T-cell (primary cell): ENCODE measurements at places on chromosomes 1 and 21.

- DNase-seq: no peak
Observed at GRCh38 chr1:19062258-19063029, 106.0 kb upstream of the IFFO2 start.

GRCh38 chr1:84122780-84123382 is 21.2 kb upstream of the PRKACB start:
- DNase-seq: peak; percentile 45

DNA sequence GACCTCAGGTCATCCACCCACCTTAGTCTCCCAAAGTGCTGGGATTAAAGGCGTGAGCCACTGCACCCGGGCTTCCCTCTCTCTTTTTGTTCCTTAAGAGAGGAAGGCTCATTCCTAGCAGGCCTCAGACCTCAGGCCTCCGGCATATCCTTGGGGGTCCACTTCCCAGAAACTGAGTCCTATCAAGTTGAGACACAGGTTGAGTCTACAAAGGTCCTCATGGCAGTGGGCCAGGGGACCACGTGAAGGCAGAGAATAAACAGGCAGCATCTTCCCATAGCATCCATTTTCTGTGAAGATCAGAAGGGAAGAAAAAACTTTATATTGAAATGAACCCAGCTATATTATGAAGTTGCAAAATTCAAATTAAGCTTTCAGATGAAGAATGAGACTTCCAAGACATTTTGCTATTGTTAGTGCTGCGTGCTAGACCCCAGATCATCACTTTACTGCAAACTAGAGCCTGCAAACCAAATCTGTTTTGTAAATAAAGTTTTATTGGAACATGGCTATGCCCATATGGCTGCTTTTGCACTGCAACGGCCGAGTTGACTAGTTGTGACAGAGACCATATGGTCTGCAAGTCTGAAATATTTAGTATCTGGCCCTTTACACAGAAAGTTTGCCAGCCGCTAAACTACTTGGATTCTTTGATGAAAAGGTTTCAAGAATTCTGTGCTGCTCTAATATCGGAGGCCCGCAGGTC is 3.5 kb upstream of the CELA2A start:
- DNase-seq: no peak

- DNase-seq: no peak
Observed at GRCh38 chr1:202283379-202283844, 58.3 kb downstream of the UBE2T start.

DNA sequence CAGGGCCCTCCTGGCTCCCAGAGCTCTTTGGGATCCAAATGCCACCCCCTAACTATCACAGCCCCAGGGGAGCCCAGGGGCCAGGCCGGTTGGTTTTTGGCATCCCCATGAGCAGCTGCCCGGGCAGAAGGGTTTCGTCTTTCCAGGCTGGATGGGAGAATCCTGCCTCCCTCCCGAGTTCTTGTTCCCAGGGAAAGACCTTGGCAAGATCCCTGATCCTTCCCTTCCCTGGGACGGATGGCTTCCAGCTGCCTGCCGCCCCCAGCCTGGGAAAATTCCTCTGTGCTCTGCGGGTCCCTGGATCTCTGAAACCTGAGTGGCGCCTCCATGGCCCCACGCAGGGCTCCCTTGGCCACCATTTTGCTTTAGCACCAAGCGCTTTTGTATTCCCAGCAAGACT is 55.6 kb downstream of the TAS1R2 start:
- no peak for DNase-seq

GRCh38 chr1:85448358-85448757 is 16.6 kb downstream of the DDAH1 start:
- DNase-seq: no peak

DNA sequence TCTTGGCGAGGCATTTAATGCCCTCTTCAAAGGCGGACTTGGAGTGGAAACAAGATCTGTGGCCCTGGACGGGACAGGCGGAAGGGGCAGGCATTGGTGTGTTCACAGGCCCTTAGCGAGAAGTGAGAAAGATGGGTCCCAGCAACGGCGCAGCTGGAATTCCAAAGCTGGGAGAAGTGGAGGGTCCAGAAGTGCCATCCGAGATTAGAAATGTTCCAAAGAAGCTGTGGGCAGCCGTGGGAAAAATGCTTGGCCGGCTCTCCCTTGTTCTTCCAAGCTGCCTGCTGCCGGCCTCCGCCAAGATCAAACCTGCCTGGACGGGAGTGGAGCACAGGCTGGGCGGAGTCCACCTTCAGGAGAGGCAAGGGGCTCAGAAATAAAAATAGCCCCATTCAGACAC is 69.4 kb upstream of the ACTRT2 start:
- DNase-seq: no peak

DNA sequence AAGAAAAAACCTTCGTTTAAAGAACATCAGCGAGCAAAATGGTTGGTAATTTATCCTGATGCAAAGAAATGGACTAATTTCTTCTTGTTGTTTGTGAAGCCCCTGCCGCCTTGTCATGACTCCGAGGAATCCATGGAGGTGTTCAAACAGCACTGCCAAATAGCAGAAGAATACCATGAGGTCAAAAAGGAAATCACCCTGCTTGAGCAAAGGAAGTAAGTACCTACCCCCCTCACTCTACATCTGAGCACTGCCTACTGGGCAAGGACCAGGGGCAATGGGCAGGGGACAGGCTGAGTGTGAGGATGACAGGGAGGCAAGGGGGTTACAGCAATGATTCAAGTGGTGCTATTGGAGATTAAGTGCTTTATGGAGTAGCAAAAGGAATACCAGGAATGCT is 29.4 kb downstream of the MAP3K7CL start:
- no peak for DNase-seq

DNA sequence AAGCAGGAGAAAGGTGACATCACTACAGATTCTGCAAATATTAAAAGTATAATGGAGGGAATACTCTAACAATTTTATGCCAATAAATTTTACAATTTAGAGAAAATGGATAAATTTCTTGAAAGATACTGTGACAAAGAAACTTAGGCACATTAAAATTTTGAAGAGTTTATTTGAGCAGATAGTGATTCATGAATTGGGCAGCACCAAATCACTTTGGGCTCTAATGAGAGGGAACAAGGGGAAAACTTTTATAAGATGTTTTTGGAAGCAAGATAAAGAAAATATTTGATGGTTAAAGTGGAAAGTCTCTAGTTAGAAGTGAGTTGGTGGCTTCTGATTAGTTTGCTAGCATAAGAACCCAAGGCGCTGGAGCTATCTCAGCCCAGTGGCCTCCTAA is 55.2 kb upstream of the FMN2 start:
- no peak for DNase-seq

DNA sequence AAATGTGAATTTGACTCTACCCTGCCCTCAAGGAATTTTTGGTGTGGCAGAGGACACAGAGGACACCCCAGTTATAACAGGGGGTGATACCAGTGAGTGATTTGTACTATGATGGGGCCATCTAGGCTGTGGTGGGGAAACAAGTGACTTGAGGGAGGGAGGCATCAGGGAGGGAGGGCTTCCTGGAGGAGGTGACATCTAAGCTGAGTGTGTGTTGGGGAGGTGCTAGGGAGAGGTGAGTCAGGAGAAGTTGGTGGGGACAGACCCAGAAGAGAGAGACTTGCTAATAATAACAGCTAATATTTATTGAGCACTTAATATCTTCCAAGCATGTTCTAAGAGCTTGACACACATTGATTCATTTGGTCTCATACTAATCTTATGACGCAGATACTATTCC is 19.9 kb upstream of the TTC4 start:
- DNase-seq: no peak

GRCh38 chr1:207088701-207089626 is at the start of gene C4BPB:
Gene C4BPB, plus strand, starts transcription at chr1:207088860. Its CDS starts 672 bp downstream, at chr1:207089532.
- DNase-seq: no peak

DNA sequence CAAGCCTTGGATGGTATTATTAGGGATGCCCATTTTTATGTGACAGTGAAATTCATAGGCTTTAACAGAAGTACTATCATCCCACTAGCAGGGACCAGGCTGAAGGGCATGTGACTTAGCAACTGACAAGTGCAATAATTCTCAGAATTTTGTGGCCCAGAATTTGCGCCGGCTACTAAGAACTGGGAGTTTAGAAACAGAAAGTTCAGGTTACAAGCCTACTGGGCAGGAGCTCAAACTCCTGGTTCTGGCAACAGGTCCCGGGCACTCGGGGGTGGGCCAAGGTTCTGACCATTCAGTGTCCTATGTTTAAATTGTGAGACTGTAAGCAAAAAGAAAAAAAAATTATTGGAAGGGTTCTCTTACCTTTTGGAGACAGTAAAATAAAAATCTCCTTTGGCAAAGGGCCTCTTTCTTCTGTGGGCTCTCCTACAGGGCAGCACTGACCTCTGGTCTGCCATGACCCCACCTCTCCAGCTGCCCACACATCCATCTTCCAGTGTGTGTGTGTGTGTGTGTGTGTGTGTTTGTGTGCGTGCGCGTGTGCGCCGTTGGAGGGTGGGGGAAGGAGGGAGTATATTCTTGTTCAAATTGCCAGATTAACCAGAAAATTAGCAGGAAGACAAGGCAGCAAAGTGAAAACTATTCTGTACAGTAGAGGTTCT is 26.1 kb downstream of the IRF2BP2 start:
- DNase-seq: no peak

DNA sequence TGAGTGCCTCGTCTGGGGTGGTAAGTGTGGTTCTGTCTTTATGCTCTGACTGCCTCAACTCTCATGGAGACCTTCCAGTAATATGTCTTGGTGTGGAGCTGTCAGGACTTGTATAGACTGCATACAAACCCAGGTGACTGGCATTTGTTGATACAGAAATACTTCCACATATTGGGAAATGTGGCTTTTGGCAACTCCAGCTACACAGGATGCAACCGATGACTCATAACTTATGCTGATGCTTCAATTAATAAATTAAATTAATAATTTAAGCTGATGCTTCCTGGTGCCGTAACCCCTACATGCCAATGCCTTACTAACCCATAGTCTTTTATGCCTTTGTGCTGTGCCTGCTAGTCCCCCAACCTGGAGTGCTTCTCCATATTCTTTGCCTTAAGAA is 72.3 kb upstream of the ARTN start:
- no peak for DNase-seq

GRCh38 chr1:44807364-44808062 is 362 bp upstream of the DYNLT4 start:
- DNase-seq: peak; percentile 90

DNA sequence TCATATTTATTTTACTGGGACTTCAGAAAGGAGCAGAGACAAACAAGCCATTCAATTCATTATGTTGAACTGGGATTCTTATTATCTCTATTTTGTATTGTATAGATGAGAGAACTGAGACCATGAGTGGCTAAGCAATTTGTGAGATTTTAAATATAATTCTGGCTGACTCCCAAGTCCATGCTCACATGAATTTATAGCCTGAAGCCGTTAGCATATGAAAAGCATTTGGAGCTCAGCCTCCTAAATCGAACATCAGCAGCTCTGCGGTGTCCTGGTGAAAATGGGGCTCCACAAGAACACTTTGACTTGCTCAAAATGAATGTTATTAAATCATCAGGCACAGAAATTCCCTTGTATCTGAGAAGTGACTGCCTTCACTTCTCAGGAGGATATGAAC is 96.8 kb upstream of the DPT start:
- DNase-seq: no peak

- DNase-seq: no peak
Observed at GRCh38 chr1:93653656-93654055, 28.0 kb downstream of the BCAR3 start.

GRCh38 chr1:211908453-211908852 is 77.9 kb upstream of the LPGAT1 start:
- no peak for DNase-seq

DNA sequence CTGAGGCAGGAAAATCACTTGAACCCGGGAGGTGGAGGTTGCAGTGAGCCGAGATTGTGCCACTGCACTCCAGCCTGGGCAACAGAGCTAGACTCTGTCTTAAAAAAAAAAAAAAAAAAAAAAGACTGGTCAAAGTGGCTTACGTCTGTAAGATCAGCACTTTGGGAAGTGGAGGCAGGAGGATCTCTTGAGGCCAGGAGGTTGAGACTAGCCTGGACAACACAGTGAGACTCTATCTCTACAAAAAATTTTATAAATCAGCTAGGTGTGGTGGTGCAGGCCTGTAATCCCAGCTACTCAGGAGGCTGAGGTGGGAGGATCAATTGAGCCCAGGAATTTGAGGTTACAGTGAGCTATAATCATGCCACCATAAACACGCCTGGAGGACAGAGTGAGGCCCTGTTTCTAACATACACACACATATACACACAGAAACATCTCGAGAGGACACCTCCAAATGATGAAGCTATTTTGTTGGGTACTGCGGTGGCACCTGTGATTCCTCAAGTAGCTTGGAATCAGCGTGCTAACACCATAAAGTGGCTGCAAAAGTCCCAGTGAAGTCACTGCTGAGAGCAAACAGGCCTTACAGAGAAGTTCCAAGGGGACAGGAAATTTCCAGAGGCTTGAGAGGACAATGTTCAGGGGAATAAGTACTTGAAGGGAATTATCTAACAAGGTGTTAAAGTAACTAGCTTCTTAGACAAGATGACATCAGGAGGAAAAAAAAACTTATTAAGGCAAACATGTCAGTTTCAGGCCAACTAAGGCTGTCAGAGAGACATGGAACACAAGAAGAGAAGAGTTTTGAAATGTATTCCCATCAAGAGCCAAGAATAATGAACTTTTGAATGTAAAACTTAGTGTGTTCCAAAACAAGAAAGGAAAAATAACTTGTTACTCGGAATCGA is 1.3 kb downstream of the NADK start:
- no peak for DNase-seq

- DNase-seq: no peak
Observed at GRCh38 chr21:38937844-38938243, 132.1 kb downstream of the ETS2 start.

DNA sequence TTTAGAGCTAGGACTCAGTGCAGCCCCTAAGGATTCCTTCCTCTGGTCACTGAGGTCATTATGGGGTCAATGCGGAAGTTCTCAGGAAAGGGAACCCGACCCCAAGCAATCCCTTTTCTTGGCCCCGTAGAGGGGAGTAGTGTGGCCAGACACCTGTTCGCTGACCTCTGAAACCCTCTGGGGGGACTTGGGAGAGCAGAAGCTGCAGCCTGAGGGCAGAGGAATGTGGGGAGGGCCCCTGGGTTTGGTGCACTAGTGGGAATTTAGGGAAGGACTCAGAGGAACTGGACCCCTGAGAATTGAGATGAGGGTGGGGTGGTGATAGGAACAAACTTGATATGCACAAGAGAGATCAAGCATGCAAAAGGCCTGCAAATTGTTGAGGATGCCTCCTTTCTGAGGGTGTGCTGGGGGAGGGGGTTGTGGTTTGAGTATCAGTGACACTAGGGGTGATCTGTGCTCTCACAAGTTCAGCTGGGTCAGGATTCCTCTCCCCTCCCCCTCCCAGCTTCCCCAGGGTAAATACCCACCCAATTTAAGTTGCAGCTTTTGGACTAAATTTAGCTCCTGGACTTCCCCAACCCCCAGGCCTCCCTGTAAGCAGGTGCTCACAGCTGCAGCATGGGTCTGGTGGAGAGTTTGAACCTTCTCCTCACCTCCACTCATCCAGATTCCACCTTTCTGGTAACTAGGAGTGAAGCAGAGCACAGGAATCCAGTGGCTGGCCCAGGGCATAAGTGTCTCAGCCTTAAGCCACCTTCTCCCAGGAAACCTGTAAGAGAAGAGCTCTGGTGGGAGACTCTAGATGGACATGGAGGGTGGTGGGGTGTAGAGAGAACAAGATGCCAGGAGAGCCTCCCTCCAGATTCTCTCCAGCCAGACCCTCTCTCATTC is 13.5 kb downstream of the ADAMTSL4 start:
- DNase-seq: peak; percentile 60

- DNase-seq: no peak
Observed at GRCh38 chr1:235287208-235287882, 40.6 kb downstream of the ARID4B start.
